ENCODE measurements at places on chromosomes 12 and 14. TPM values are rescaled to one million over a fixed set of nuclear protein-coding genes. Genes with fewer than 3 reads are reported as not detected.

Gene HCAR3
- total RNA-seq = not detected

DNA sequence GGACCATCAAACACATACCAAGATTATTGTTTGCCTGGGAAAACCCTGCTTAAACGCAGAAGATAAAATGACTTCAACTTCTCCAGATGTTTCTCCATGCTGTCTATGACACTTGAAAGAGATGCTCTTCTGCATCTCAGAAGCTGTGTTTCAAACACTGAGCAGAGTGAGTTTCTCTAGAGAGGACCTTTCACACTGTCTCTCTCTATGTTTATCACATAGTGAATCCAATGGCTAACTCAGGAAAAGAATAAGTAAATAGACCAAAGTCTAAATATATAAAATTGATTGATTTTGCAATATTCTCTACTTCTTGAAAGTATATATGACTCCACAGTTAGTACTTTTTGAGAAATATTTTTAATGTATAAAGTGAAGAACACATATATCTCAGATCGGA lies 325.6 kb upstream of the USP15 start:
- DNase-seq = no peak

DNA sequence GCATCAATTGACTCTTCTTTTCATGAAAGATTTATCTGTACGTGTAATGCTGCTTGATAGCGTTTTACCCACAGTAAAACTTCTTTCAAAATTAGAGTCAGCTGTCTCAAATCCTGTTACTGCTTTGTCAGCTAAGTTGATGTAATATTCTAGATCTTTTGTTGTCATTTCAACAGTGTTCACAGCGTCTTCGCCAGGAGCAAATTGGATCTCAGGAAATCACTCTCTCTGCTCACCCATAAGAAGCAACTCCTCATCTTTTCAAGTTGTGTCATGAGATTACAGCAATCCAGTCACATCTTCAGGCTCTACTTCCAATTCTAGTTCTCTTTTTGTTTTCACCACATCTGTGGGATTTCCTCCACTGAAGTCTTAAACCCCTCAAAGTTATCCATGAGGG lies 9.5 kb downstream of the PCNX1 start:
- no peak for DNase-seq

GRCh38 chr12:82522285-82522684 lies 164.0 kb downstream of the METTL25 start:
- no peak for DNase-seq

Gene TCL1B
- total RNA-seq = not detected

DNA sequence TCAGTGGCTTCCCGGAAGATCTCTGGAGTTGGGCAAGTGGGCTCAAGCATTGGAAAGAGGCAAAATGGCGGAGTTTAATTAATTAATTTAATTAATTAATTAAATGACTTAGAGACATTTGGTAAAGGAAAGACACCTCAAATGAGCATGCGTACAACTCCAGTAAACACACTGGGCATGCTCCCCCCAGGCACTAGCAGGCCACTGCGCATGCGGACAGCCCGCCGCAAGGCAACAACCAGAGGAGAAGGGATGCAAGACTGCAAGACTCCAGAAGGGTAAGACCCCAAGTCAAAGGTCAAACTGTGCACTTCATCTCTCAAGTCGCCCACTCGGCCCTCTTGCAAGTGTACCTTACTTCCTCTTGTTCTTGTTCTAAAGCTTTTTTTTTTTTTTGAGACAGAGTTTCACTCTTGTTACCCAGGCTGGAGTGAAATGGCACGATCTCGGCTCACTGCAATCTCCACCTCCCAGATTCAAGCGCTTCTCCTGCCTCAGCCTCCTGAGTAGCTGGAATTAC lies 57.8 kb upstream of the PSMC1 start:
- no peak for DNase-seq

DNA sequence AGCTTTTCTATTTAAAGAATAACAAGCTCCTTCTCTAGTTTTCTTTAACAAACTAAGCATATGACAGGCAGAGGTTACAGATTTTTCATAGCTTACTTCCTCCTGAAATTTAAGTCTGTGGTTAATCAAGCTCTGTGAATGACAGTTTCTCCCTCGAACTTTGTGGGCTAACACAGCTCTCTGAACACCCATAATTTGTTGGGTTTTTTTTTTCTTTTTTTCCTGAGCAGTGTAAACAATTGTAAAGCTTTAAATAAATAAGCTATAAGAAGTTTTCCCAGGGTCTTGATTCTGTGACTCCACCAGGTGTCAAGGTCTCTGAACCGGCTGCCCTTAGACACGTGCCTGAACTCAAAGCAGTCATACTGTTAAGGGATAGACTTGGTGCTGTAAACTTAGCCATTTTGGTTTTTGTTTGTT lies 128.1 kb upstream of the AMIGO2 start:
- DNase-seq = no peak

DNA sequence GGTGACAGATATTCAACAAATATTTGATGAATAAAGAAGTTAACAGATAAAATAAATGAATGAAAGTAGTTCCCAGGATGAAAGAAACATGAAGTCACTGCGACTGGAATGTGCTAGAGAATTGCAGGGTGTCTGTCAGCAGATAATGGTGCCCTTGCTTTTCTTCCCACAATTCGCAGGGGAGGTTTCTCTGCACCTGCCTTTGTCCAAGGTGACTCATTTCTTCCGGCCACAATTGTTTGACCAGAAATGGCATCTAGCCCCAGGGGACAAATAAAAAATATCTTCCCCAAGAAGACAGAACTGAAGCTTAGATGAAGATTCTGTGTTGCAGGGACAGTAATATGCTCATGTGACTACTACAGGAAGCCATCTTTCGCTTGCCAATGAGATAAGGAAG lies 316.1 kb upstream of the TBX3 start:
- DNase-seq = no peak

DNA sequence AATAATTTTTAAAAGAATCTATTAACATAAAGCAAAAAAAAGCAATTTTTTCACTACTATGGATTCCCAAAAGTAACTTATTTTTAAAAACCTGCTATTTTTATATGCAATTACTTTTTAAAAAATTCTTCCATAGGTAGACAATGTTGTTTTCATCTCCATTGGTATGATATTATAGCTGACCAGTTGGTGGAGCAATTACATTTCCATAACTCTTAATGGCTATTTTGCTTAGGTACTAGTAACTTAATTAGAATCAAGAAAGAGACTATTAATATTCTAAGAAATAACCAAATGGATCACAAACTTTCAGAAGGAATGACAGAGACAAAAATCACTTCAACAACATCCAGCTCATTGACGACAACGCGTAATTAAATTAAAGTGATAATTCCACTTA lies 64.7 kb upstream of the PTCSC3 start:
- no peak for DNase-seq

Gene PTCSC3
- not detected for total RNA-seq

GRCh38 chr14:63371033-63371432 lies 52.3 kb upstream of the GPHB5 start:
- DNase-seq = no peak

DNA sequence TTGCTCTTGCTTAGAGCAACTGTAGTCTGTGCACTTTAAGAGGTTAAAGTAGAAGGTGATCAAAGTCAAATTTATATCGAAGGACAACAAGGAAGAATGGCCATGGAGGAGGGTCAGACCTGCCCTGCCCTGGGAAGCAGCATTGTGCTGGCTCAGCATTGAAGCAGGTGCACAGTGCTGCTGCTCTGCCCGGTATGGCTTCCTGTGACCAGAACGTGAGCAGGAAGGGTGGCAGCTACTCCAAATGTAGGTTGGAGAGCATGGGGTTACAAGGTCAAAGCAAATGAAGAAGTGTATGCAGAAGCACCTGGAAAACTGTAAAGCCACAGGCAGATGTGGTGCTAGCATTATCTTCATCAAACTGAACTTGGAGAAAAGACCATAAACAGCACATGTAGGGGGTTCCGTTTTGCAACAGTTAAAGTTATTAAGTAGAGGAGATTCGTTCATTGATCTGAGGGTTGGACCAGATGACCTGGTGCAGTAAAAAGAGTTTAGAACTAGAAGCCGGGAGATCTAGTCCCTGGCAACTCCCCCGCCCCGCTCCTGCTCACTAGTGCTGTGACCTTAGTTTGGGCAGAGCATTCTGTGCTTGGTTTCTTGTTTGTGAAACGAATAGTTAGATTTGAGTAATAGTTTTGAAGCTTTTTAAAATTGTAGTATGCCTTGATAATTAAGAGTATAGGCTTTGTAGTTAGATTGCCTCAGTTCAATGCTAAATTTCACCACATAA lies 84.2 kb downstream of the SCN8A start:
- no peak for DNase-seq

Gene AMN
- 0.06 TPM for total RNA-seq

Gene GNS
- 63.9 TPM for total RNA-seq

DNA sequence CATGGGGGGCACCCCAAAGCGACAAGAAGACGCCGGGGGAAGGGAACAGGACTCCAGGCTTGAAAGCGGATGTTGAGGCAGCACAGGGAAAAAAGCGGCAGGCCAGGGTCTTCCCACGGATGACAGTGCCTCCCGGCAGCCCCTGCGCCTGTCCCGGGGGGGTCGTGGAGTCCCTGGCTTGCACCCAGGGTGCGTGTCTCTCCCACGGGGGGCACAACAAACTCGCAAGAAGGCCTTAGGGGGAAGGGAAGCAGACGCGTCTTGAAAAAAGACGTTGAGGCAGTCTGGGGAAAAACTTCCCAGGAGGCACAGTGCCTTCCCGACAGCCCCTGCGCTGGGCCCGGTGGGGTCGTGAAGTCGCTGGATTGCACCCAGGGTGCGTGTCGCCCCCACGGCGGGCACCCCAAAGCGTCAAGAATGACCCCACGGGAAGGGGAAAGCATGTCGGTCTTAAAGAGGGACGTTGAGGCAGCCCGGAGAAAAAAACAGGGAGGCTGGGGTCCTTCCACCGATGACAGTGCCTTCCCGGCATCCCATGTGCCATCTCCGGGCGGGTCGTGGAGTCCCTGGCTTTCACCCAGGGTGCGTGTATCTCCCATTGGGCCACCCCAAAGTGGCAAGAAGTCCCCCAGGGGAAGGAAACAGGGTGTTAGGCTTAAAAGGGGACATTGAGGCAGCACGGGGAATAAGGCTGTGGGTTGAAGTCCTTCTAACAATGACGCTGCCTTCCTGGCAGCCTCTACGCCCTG lies 159.9 kb upstream of the ALG10B start:
- no peak for DNase-seq

Gene SAMD15
- total RNA-seq = 0.40 TPM

Gene IL26
- not detected for total RNA-seq

GRCh38 chr12:132003846-132004245 lies 54.1 kb downstream of the EP400 start:
- DNase-seq = peak; percentile 31

- no peak for DNase-seq
Observed at GRCh38 chr12:47360093-47360480, 280.3 kb upstream of the AMIGO2 start.

GRCh38 chr14:26655128-26655527 lies 57.3 kb upstream of the NOVA1 start:
- DNase-seq = no peak

Data from epithelial cell of proximal tubule (primary cell).